ENCODE measurements at places on chromosomes 6 and 20. TPM values are rescaled to one million over a fixed set of nuclear protein-coding genes. Genes with fewer than 3 reads are reported as not detected.

DNA sequence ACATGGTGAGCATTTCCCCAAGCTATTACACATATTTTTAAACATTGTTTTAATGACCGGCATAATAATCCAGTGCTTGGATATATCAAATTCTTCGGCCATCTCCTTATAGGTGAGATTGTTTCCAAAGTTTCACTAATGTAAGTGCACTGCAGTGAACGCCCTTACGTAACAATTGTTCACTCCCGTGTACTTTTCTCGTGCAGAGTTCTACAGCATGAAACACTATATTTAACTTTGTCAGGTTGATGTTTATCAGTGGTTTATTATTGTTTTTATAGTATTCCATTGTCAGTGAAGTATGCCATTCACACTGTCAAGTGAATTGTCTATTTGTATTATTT lies 3.4 kb upstream of the GZF1 start:
- H3K27me3 ChIP-seq: no peaks in the 10 kb centered on the region
- DNase-seq: no peak
- peak overlapping the region; percentile 98 for H3K27ac ChIP-seq
- H3K4me1 ChIP-seq: peaks cover 26% of the 10 kb centered on the region
- no peak overlapping the region for H3K4me3 ChIP-seq

GRCh38 chr6:168719901-168720300 lies 278.9 kb downstream of the SMOC2 start:
- H3K27me3 ChIP-seq: no peaks in the 10 kb centered on the region
- H3K4me3 ChIP-seq: no peak overlapping the region
- H3K27ac ChIP-seq: no peak overlapping the region
- DNase-seq: no peak
- no peaks in the 10 kb centered on the region for H3K4me1 ChIP-seq

- H3K27me3 ChIP-seq: no peaks in the 10 kb centered on the region
- no peak overlapping the region for H3K4me3 ChIP-seq
- no peaks in the 10 kb centered on the region for H3K36me3 ChIP-seq
- DNase-seq: no peak
Observed at GRCh38 chr6:29477923-29478450, 9.8 kb downstream of the MAS1L start.

DNA sequence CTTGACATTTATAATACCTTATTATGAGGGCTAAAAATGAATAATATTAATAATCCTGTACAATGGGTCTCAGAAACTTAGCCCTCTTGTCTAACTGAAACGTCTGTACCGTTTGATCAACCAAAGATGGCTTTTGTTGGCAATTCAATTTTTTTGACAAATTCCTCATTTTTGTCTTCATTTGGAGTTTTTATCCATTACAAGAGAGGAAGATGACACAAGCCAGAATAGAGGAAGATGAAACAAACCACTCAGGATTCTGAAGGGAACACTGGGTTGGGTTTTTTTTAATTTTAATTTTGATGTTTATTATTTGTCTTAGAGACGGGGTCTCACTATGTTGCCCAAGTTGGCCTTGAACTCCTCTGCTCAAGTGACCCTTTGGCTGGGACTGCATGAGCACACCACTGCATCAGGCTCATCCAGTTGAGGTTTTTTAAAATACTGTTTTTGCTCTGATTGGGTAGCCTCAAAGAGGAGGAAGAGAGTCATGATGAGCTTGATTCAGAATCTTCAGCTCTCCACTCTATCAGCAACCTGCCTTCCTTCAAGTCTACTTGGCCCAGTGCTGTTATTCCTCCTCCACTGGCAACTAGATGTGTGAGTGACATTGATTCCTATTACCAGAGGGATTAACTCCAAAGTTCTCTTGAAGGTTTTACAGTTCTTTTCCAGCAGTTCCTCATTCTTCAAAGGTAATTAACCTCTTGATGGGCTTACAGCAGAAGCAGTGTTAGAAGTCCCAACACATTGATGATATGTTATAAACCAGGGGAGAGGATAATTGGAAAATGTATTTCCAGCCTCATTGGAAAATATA lies 71.3 kb downstream of the ATXN1 start:
- H3K27ac ChIP-seq: peak overlapping the region; percentile 15
- H3K4me3 ChIP-seq: no peak overlapping the region
- DNase-seq: no peak
- no peaks in the 10 kb centered on the region for H3K36me3 ChIP-seq
- H3K4me1 ChIP-seq: peaks cover 4% of the 10 kb centered on the region
- H3K27me3 ChIP-seq: no peaks in the 10 kb centered on the region

DNA sequence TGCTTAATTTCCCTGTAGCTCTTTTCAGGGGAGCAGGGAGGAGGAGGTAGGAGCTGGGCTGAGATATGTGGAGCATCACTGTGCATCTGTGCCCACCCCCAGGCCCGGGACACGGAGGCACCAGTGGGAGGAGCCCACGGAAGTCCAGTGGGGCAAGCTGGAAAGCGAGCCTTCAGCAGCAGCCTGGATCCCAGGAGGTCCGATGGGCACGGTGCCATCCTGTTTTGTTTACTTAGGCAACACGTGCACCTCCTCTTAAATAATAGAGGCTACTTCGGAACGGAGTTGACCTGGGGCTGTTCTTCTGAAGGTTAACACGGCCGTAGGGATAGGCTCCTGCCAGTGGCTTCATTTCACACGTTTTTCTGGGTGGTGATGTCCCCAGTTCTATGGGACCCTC lies 51.6 kb downstream of the CDH4 start:
- no peak for DNase-seq
- H3K27me3 ChIP-seq: no peaks in the 10 kb centered on the region
- H3K4me3 ChIP-seq: no peak overlapping the region
- no peak overlapping the region for H3K27ac ChIP-seq

Gene ZC2HC1B
- not detected for total RNA-seq

Gene RRAGD
- 28.1 TPM for total RNA-seq

Data from hepatocyte (in vitro differentiated cells).